ENCODE measurements at places on chromosomes 1 and 21.

- DNase-seq = no peak
Measured at GRCh38 chr1:86277936-86278335, 118.2 kb downstream of the ODF2L start.

- no peak for DNase-seq
Measured at GRCh38 chr1:154775621-154776605, 94.2 kb downstream of the KCNN3 start.

DNA sequence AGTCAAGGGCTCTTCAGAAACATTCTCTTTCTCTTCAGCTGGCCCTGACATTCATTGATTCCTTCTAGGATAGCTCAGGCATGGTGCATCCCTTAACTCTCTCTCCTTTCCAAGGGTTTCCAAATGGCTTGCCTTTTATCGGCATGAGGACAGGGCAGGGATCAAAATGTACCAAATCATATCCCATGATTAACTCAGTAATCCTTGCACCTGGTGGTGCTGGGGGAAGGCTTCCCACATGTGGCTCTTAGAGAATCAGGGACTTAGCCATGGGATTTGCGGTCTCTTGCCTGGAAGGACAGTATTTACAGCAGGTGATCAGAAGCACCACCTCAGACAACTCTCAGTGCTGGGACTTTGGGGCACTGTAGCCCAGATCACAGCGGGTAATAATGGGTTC lies 46.2 kb upstream of the EDEM3 start:
- DNase-seq = no peak

DNA sequence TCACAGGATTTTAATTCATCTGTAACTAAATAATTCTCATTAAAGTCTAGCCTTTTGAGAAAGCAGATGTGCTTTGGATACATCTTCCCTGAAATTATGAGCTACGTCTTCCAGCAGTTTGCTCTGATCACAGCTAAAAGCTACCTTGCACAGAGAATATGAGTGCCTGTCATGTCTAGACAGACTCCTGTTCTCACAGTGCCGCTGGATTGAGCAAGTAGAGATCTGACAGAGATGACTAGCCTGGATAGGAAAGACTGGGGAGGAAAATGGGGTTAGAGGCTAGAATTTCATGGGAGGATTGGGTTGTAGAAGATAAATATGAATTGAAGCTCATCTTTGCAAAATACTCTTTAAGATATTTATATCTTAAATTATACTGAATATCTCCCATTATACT lies 24.1 kb downstream of the CEPT1 start:
- DNase-seq = no peak

DNA sequence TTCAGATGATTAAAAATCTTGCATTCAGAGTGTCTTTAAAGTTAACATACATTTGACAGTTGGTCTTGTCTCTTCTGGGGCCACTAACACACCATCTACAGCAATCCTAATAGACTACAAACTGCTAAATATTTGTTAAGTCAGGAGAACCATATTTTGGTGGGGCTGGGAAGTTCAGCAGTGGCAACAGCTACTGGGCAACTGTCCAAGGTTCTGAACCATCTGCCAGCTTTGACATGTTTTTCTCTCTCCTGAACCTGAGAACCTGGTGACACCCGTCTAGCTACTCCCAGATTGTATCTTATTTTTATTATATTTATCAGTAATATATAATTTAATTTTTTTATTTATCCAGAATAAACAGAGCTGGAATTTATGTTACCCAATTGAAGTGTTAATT lies 199.0 kb upstream of the DPYD start:
- DNase-seq = no peak

- peak; percentile 68 for DNase-seq
Measured at GRCh38 chr1:31182352-31182751, 57.3 kb downstream of the NKAIN1 start.

DNA sequence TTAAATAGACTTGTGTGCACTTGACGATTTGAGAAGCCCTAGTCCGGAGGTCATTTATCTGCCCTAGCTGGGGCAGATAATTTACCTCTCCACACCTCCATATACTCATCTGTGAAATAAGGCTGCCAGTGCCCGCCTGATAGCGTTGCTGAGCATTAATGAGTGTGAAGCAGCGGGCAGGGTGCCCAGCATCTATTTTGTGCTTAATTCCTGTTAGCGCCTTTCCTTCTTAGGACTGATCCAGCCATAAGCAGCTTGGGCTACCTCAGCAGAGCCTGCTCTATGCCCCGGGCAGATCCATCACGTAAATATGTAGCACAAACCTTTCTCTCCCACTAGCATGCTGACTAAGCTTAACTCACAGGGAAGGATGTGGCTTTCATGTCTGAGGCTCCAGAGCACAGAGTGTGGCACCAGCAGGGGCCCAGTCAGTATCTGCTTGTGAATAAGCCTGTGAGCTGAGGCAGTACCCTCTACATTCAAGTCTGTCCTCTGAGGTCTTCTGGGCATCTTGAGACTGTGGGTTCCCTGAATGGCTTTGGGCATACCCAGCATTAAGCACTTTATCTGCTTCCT lies 21.5 kb upstream of the RNF187 start:
- no peak for DNase-seq

DNA sequence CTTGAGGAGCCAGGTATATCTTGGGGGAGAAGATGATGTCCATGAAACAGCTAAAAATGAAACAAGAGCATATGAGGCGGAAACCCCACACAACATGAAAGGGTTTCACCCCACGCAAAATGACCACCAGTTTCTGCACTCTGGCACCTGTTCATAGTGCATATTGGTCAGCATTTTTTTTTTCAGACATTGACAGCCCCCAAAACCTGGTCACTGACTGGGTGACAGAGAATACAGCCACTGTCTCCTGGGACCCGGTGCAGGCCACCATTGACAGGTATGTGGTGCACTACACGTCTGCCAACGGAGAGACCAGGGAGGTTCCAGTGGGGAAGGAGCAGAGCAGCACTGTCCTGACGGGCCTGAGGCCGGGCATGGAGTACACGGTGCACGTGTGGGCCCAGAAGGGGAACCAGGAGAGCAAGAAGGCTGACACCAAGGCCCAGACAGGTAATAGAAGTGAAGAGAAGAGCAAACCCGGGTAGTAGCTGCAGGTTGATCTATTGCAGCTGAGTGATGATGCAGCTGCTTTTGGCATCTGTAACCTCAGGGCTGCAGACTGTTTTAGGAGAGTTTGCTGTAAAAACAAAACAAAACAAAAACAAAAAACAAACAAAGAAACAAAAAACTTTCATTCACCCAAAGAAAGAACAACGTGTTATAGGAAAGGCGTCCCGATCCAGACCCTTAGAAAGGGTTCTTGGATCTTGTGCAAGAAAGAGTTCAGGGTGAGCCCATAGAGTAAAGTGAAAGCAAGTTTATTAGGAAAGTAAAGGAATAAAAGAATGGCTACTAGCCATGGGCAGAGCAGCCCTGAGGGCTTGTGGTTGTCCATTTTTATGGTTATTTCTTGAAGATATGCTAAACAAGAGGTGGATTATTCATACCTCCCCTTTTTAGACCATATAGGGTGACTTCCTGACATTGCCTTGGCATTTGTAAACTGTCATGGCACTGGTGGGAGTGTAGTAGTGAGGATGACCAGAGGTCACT lies 51.0 kb downstream of the TNN start:
- no peak for DNase-seq

DNA sequence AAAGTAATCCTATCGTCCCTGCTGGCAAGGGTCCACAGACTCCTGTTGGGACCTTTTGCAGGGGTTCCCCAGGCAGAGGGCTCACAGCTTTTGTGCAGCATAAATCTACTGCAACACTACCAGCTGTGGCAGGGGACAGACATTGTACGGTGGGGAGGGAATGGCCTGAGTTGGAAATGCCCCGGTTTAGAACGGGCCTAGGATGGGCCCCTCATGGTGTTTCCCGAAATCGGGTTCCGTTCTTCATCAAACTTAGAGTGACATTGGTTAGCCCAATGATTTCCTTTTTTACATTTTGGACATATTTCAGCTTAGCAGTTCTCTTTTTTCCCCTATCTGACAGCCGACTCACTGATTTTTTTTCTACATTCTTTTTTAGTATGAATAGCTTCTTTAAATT lies 26.5 kb upstream of the SAMD11 start:
- DNase-seq = no peak

- DNase-seq = peak; percentile 21
Measured at GRCh38 chr21:42010507-42011495, 641 bp upstream of the ZBTB21 start.

DNA sequence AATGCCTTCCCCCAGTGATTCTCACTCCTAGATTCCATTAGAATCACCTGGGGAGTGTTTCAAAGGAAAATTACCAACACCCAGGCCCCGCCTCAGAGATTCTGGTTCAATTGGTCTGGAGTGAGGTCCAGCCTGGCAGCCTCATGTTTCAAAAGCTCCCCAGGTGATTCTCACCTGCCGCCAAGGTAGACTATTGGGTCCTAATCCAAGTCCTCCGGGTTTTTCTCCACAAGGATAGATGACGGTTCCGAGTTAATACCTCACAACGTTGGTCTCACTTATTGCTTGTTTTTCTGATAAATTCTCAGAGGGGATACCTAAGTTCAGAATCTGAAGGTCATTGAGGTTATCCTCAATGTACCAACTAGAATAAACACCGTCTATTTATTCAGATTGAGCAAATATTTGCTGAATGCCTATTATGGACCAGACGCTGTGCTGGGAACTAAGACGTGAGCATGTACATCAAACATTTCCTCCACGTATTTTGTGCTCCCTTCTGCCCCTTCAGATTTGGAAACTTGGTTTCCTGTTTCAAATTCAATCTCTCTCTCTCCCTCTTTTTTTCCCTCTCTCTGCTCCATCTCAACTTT lies 97.5 kb downstream of the SEC16B start:
- DNase-seq = no peak

DNA sequence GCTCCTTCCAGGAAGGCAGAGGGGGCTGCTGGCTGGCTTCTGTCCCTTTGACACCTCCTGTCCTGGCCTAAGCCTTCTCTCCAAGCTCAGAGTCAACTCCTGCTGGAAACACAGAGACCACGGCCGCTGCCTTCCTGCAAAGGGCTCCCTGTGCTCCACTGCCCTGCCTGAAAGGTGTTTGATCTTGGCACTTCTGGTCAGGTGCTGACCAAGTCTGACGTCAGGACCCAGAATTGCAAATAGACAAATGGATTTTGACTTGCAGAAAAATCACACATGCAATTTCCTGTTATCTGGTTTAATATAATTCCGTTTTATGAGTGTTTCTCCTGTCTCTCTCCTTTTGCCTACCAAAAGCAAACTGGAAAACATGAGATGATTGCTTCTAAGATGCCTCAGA lies 86.5 kb upstream of the HMGB4 start:
- DNase-seq = no peak

- peak; percentile 94 for DNase-seq
Measured at GRCh38 chr1:183070923-183071618, 47.9 kb downstream of the LAMC1 start.

- DNase-seq = no peak
Measured at GRCh38 chr1:21868941-21869454, 56.9 kb downstream of the LDLRAD2 start.

DNA sequence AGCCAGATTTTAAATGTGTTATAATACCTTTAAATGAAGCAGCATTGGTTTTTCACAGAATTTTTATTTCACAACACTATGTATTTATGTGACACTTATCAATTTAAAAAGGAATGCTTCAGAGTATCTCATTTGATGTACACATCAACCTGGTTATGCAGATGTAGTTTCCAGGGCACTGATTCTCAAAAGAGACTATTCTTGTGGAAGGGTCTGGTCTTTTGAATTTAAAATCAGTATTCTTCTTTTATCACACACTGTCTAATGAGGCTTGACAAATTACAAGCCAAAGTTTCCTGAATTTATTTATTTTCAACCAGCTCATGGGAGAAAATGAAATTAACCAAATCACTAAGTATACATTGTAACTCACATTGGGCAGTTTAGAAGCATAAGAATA lies 87.4 kb downstream of the NTPCR start:
- no peak for DNase-seq

DNA sequence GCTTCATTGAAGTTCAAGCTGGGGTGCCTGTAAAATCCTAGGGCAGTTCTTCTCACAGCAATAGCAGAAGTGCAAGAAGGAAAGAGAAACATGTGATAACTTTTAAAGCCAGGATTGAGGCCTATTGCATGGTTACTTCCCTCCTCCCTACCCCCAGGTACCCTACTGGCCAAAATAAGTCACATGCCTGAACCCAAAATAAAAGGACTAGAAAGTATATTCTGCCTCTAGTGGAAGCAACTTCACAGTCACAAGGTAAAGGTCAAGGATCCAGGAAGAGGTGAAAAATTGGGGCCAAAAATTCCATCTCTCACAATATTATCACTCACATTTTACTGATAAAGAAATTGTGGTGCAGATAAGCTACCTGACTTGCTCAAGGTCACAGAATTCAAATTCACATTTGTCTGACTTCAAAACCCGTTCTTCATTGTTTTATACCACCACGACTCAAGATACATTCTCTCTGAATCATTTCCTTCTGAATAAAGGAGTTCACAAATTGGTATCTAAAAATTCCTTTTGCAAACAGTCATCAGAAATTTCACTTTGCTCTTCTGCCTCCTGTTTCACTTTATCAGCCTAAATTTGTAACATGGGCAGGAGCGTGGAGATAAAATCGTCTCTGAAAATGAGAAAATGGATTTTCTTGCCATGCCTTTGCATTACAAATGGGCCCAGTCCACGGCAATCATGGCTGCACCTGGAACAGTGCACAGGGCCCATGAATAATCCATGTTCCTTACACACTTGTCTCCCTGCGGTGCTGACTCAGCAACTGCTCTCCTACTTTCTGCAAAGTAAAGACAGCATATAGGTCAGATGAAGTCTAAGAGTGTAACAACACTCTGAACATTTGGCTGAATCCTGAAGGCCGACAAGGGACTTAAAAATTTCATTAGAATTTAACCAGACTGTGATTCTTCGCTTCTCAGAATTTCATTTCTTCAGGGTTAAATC lies 485.3 kb upstream of the NFIA start:
- peak; percentile 57 for DNase-seq

- no peak for DNase-seq
Measured at GRCh38 chr1:184739070-184739469, 15.6 kb downstream of the EDEM3 start.

- DNase-seq = no peak
Measured at GRCh38 chr1:167430134-167430848, 88.0 kb downstream of the CD247 start.

- DNase-seq = no peak
Measured at GRCh38 chr1:95278173-95279006, 44.4 kb downstream of the RWDD3 start.

DNA sequence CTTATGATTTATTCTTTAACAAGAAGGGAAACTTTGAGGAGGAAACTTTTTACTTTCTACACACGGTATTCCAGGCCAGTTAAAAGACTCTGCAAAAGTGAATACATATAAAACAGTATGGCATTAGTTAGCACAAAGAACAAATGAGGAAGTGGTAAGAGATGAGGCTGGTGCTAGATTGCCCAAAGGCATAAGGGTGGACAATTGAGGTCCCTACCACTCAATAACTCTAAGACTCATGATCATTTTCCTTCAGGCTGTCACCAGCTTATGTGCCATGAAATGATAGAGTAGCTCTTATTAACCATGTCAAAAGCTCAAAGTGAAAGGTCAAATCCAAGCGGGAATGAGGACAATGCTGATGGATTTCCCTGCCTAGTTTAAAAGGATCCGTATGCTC lies 124.5 kb downstream of the TBX15 start:
- DNase-seq = no peak

- DNase-seq = no peak
Measured at GRCh38 chr1:114902343-114902742, 47.7 kb downstream of the SYCP1 start.

Measured in endothelial cell of umbilical vein (primary cell).